ENCODE measurements at places on chromosomes 11 and 22. TPM values are rescaled to one million over a fixed set of nuclear protein-coding genes. Genes with fewer than 3 reads are reported as not detected.

The CSNK2A3 gene
- total RNA-seq: 2.1 TPM

The OR4B1 gene
- total RNA-seq: not detected

The CDC45 gene
- total RNA-seq: 8.6 TPM

GRCh38 chr22:42792909-42793847 lies 63.9 kb downstream of the ARFGAP3 start:
- H3K4me3 ChIP-seq: no peak overlapping the region
- no peaks in the 10 kb centered on the region for H3K27me3 ChIP-seq
- peak; percentile 38 for DNase-seq
- no peaks in the 10 kb centered on the region for H3K4me1 ChIP-seq
- H3K36me3 ChIP-seq: peaks cover 12% of the 10 kb centered on the region

DNA sequence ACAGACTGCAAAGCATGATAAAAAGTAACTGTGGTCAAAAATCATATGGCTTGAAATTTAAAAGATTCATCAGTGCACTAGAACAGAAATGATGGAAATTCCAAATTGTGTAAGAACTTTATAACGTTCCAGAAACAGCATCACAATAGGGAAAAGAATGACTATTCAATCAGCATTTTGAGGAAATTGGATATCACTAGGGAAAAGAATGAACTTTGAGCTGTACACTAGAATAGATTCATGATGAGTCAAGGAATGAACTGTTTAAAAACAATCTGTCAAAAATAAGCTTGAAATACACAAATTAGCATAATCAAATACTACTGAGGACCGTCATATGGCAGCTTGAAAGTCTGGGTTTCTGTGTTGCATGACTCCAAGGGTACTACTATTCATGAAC lies 20.5 kb upstream of the HEPHL1 start:
- no peaks in the 10 kb centered on the region for H3K27me3 ChIP-seq
- H3K4me3 ChIP-seq: no peak overlapping the region
- DNase-seq: no peak
- no peaks in the 10 kb centered on the region for H3K36me3 ChIP-seq
- no peak overlapping the region for H3K27ac ChIP-seq
- no peaks in the 10 kb centered on the region for H3K4me1 ChIP-seq
